Kidney (tissue), 22 donors: ENCODE measurements at places on chromosomes 7 and 10. TPM values are rescaled to one million over a fixed set of nuclear protein-coding genes. Genes with fewer than 3 reads are reported as not detected.

GRCh38 chr10:62687230-62687748, 117.2 kb upstream of the ADO start:
- no peak for DNase-seq

DNA sequence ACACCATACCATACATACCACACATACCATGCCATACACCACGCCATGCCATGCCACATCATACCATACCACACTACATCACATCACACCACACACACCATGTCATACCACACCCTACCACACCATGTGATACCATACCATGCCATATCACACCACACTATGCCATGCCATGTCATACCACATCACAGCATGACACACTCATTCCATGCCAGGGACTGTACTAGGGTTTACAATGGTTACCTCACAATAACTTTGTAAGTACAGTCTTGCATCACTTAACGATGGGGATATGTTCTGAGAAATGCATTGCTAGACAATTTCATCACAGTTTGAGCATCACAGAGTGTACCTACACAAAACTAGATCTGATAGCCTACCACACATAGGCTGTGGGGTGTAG, 14.5 kb downstream of the PYROXD2 start:
- no peak for DNase-seq

GRCh38 chr10:68981074-68981473, 7.5 kb upstream of the KIFBP start:
- no peak for DNase-seq

GRCh38 chr7:117808910-117809705, 64.1 kb downstream of the CTTNBP2 start:
- DNase-seq, result no peak

The UNC5B gene
- 5.5 TPM for polyA plus RNA-seq

The EBF3 gene
- polyA plus RNA-seq, result 0.09 TPM

The CALHM1 gene
- not detected for polyA plus RNA-seq

DNA sequence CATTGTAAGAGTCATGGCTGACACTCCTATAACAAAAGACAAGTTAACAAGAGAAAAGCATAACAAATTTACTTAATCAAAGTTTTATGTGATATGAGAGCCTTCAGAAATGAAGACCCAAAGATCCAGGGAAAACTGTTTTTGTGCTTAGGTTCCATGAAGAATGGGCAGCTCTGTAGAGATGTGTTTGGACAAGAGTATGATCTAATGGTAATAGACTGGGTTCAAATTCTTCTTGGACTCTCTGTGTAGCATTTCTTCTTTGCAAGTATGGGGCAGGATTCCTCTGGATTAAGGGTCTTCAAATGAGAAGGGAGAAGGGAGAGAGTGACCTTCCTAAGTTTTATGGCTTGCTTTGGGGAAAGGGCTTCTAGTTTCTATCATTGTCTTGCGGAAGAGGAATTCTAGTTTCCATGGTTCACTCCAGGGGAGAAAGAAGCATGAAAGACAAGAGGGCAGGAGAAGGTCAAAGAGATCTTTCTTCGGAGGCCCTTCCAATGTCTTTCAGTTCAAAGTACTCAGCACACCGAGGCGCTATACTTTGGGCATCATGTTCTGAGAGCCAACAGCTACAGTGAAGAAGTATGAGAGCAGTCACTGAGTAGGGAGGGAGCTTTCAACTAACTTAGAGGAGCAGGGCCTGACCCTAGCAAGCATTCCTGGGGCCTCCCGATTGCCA, 15.4 kb downstream of the IFIT3 start:
- DNase-seq, result no peak

- no peak for DNase-seq
These were observed 1123.4 kb upstream of the LRRTM3 start for GRCh38 chr10:65802391-65802790.

GRCh38 chr7:116809636-116810266, 52.6 kb upstream of the CAPZA2 start:
- no peak for DNase-seq

The CASD1 gene
- polyA plus RNA-seq, result 10.8 TPM

DNA sequence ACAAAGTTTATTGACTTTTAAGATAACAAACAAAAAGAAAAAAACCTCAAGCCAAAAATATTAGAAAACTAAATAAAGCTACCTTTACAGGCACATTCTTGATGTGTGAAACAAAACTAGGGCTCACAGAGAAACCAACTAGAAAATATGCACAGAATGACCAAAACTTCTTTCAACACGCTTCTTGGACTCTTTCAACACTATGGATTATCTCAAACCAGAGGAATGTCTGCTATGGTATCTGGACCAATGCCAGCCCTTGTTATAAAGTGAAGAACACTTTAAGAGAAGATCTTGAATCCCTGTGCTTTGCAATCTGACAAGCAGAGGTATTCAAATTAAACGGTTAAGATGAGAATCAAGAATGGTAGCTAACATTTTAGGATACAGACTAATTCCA, 76.6 kb downstream of the DNAJC1 start:
- no peak for DNase-seq

- no peak for DNase-seq
These were observed 43.4 kb downstream of the SH3PXD2A start for GRCh38 chr10:103812004-103812403.

DNA sequence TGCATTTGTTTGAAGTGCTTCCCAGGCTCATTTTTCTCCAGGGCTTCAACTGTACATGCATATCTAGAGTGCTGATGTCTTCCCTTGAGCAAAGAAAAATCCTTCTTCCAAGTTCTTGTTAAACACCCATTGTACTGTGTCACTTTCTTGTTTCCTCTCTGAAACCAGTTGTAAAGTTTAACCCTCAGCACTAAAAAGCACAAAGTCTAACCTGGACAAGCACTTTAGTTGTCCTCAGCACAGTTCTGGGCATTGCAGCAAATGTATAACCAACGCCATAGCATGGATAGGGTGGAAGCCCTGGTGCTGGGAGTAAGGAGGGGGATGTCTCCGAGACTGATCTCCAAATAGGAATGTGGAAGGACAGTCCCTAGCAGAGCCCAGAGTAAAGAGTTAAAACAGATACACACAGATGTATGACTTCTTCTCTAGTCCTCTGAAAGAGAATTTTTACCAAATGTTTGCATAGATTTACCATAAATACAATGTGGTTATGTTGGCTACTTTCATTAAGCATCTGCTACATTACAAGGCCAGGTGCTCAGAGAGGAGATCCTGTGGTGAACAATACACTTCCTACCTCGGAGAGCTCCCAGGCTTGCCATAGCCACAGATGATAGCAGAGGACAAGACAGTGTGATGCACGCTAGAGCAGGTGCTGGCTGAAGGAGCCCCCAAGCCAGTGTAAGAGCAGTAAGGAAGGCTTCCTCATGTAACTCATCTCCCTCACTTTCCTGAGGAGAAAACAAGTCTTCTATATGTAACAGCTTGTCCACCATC, 57.0 kb downstream of the DNAJC12 start:
- no peak for DNase-seq

GRCh38 chr10:58330431-58330830, 4.4 kb upstream of the UBE2D1 start:
- no peak for DNase-seq
